ENCODE measurements at places on chromosomes 13 and 19.
A peak's percentile ranks its signal among the peaks of the same experiment; 100 is the strongest.

DNA sequence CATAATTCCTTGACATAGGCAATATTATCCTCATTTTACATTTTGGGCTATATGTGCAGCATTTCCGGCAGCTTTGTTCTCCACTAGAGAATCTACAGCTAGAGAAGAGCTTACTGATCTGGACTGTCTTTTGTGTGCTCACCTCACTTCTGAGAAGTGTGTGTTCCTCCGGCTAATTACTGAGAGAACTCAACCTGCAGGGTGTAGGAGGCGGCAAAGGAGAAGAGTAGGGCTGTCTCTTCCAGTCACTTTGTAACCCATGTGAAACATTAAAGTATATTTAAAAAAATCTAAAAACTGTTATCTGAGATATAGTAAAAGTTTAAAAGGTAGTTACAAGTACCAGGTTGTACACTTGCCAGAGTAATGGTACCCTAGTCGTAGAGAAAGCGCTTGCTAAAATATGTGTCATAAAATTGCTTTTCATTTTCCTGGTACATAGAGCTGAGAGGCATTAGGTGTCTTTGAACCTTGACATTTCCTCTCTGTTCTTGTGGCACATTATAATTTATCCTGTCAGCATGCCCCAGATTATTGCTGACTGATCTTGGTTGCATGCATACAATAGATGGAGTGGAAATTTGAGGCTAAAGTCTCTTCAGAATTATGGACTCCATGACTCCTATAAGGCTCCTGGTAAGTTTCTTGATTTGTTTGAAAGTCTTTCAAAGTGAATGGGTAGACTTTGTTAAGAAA lies 381.9 kb downstream of the LMO7 start:
- no peak for DNase-seq

DNA sequence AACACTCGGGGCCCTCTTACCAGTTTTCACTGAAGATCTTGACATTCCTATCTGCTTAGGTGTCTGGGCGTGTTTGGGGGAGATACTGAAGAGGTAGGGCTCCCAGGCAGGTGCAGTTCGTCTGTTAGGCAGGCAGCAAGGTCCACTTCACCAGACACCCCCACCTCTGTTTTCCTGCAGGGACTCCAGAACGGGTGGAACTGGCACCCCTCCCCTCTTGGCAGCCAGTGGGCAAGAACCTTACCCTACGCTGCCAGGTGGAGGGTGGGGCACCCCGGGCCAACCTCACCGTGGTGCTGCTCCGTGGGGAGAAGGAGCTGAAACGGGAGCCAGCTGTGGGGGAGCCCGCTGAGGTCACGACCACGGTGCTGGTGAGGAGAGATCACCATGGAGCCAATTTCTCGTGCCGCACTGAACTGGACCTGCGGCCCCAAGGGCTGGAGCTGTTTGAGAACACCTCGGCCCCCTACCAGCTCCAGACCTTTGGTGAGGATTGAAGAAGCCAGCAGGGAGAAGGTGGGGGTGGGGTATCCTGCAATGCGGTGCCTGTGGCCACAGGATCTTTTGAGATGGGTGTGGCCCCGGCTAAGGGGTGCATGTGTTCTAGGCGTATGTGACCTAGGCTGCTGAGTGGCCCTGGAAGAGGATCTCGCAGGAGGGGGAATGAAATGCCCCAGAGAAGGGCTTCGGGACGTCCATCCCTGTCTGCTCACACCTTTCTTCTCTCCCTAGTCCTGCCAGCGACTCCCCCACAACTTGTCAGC lies 3.3 kb upstream of the ICAM4 start:
- DNase-seq: no peak

GRCh38 chr19:12806242-12807081 lies at the start of gene RNASEH2A:
Gene RNASEH2A (plus strand): TSS chr19:12806584. CDS start chr19:12806674, 90 bp downstream.
- DNase-seq: peak; percentile 94

DNA sequence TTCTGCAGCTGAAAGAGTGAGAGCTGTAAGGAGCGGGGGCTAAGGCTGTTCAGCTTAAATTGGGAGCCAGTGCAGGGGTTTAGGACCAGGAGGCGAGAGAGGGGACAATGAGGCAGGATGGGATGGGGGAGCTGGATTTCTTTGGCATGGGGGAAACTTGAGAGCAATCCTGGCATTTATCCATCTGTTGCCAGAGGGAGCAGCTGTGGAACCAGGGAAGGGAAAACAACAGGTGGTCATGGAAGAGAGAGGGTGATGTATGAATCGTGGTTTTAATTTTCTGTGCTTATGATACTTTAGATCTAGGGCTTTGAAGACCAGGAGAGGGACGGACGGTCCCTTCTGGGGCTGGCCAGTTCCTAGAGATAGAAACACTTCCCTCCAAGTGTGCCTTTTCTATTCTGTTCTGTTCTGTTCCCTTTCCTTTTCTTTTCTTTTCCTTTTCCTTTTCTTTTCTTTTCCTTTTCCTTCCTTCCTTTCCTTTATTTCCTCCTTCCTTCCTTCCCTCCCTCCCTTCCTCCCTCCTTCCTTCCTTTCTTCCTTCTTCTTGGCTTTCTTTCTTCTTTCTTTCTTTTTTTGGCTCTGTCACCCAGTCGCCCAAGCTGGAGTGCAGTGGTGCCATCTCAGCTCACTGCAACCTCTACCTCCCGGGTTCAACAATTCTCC lies 16.0 kb upstream of the CCL25 start:
- no peak for DNase-seq

- no peak for DNase-seq
Observed at GRCh38 chr13:77807431-77808135, 110.1 kb downstream of the SLAIN1 start.

DNA sequence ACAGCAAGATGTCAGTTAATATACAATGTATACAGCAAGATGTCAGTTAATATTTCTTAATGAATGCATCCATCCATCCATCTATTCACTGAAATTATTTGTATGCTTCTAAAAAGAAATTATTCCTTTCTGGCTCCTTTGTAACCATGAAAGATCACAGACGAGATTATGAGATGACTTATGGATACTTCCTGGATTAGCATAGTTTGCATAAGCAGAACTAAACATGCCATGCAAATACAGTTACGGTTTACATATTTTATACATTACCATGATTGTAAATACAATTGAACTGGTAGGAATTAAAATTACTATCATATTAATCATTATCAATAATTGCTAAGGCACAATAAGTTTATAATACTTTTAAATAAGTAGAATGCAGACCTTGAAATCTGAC lies 32.7 kb downstream of the NALCN start:
- no peak for DNase-seq

Data from choroid plexus epithelial cell (primary cell).